ENCODE measurements at places on chromosomes 1 and 21.

DNA sequence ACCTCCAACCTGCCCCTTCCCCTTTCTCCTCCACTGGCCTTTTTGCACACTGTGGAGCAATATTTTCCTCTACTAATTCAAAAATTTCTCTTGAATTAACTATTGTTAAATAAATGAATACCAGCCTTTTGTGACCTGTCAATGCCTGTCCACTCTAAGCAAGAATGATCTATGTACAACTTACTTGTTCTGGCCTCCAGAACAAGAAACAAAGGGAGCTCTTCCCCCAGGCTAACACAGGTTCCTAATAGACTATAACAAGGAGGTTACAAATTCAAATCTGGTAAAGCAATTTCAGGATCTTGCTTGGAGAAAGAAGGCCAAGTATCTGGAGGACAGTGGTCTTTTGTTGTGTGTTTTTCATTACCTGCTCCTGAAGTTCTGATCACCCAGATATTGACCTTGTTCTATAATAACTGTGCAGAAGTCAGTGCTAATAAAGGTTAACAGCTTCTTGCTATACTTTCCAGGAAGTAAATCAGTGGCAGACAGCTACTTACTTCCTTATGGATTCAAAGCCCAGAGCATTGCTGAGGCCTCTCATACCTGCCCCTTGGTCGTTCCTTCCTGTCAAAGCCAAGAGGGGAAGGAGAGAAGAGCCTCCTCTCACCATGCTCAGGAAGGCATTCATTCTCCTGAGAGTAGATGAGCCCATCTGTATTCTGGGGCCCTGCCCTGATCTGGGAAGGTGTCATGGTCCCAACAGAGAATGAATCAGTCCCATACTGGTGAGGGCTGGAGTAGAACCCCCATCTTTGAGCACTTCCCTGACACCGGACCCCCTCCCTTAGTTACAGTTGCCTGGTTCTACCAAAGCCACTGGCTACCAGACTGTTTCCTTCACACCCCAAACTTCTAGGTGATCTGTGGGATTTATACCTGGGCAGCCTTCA lies 56.8 kb downstream of the DESI2 start:
- DNase-seq, result no peak

GRCh38 chr1:65495137-65495536 lies 74.7 kb downstream of the LEPR start:
- DNase-seq, result no peak

GRCh38 chr1:50027794-50028193 lies 4.0 kb upstream of the AGBL4 start:
- no peak for DNase-seq

- no peak for DNase-seq
These were observed 178.8 kb upstream of the ARHGEF16 start for GRCh38 chr1:3275471-3276340.

GRCh38 chr1:116853680-116854402 lies 55.9 kb upstream of the PTGFRN start:
- DNase-seq, result no peak

DNA sequence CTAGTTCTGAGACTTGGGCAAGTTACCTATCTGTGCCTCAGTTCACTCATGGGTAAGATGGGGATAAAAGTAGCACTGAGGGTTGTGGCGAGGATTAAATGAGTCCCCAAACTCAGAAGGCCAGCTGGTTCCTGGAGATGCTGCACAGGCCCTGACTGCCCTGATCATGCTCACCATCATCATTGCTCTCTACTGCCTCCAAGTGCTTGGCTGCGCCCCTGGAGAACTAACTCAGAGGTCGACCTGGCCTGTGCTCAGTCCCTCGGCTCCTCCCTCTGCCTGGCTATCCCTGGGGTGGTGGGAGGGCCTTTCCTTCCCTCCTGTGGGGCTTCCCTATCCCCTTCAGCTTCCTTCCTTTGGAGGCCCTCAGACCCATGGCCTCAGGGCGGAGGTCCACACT lies 5.6 kb downstream of the SLC5A9 start:
- no peak for DNase-seq

DNA sequence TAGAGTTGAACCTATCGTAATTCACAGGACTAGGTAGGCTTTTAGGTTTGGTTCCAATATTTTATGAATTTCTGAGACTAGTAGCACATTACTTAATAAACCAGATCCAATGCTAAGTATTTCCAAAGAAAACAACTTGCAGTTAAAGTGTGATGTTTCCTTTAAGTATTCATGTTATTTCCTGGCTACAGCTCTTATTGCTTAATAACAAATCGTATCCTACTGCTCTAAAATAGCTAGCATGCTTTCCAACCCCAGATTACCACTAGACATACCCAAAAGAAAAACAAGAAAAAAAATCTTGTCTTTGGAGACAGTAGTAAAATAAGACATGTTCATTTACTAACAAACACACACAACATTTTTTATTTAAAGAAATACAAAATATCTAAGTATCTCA lies 898 bp downstream of the KRTAP27-1 start:
- DNase-seq, result no peak

DNA sequence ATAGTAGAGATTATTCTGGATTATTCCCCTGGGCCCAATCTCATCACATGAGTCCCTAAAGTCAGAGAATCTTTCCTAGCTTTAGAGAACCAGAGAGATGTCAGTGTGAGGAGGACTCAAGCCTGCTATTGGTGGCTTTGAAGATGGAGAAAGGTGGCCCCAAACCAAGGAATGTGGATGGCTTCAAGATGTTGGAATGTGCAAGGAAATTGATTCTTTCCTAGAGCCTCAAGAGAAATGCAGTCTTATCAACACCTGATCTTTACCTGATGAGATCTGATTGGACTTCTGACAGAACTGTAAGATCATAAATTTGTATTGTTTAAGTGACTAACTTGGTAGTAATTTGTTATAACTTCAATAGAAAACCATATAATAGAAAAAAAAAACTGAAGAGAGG lies 51.0 kb downstream of the NME7 start:
- no peak for DNase-seq

GRCh38 chr1:41462680-41463004 lies 21.8 kb downstream of the EDN2 start:
- DNase-seq, result no peak

DNA sequence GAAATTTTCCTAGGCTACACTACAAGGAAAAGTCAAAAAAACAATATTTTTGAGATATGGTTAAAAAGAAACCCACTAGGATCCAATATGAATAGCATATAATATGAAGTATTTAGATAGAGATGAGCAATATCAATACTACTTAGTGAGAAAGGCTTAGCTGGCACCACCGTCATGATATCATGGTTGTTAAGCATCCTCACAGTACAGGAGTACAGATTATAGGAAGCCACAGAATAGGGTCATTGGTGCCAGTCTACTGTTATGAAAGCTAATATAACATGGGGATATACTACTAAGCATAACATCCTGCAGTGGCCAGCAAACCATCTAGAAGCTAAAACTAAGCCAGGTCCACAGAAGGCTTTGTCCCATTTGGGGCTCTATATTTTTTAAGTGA lies 28.4 kb upstream of the NRIP1 start:
- DNase-seq, result no peak

DNA sequence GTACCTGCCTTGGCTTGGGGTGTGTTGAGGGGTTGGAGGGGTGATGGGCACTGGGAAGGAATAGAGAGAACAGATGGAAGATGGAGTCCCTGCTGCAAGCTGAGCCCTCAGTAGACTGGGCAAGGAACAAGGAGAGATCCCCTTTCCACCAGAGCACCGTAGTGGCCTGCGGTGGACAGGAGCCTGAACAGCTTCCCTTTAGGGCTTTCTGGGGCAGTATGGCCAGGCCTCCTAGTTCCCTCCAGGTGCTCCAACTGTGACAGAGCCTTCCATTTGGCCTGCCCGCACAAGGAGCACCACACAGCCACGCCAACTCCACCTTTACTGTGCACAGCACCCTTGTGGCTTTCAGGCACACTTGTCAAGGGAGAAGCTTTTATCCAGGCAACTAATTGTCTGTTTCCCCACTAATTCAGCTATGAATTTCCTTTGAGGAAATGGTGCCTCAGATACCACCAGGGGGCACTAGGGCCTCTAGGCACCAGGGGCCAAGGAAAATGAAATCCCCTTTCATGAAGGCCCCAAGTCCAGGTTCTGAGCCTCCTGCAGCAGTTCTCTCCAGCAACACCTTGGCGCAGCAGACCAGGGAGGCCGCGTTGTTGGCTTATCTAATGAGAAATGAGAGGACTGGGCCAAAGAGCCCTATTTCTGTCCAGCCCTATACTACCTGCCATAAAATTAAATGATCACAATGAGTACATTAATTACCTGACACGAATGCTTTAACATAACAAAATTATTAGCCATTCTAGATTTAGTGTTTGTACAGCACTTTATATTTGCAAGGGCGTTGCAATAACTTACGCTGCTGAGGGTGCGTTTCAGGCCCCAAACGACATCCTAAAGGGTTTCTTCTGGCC lies 23.1 kb upstream of the ERI3 start:
- DNase-seq, result peak; percentile 15

DNA sequence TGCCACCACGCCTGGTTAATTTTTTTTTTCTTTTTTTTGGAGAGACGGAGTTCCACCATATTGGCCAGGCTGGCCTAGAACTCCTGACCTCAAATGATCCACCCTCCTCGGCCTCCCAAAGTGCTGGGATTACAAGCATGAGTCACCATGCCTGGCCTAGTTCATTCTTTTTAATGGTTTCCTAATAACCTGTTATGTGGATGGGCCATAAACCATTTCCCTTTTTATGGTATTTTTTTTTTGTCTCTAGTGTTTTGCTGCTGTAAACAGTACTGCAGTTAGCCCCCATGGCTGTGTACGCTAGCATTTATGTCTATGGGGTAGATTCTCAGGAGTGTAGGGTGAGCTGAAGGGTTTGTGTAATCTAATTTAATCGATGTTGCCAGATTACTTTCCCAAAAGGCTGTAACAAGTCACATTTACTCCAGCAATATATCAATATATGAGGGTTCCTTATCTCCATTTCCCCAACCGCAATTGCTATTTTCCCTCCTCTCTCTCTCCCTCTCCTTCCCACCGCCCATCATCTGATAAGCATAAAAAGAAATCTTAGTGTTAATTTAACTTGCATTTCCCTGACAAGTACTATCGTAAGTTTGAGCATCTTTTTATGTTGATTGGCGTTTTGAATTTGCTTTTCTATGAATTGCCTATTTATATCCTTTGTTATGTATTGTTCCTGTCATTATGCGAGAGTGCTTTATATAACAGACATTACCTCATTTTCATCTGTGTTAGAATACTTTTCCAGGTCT lies 28.7 kb downstream of the RCSD1 start:
- no peak for DNase-seq

DNA sequence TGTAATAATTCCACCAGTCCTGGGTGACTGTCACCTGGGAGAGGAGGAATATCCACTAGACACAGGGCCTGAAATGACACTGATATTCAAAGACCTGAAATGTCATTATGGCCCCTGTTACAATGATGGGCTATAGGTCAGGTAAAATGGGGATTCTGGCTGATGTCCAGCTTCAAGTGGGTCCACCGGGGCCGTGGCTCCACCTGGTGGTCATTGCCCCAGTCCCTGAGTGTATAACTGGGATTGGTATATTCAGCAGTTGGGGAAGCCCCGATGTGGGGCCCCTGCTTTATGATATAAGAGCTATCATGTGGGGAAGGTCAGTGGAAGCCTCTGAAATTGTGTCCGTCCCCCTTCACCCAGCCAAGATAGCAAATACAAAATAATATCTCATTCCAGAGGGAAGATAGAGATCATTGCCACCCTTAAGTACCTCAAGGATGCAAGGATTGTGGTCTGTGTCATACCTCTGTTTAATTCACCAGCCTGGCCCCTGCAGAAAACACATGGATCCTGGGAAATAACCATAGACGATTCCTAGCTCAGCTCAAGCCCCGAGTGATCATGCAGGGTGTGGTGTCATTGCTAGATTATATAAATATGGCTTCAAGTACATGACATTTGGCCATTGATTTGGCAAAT lies 19.4 kb downstream of the PLEKHO1 start:
- peak; percentile 33 for DNase-seq

- no peak for DNase-seq
These were observed 19.3 kb downstream of the TRMT13 start for GRCh38 chr1:100152271-100152670.

DNA sequence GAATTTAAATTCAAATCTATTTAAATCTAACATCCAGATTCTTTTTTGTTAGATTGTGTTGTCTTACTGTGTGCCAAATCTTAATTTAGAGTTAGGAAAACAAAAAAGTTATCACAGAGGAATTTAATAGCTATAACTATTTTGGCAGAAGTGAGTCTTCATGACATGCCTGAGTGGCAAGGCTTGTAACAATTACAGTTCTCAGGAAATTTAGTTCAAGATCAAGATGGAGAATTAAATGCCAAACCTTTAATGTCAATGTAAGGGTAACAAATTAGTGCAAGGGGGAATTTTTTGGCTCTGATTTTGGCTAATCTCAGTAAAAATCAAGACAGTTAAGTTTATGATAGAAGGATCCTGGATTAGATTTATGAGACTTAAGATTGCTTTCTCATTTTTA lies 58.4 kb downstream of the GDAP2 start:
- no peak for DNase-seq

- DNase-seq, result no peak
These were observed 136.4 kb upstream of the ADGRL2 start for GRCh38 chr1:81664341-81664740.

DNA sequence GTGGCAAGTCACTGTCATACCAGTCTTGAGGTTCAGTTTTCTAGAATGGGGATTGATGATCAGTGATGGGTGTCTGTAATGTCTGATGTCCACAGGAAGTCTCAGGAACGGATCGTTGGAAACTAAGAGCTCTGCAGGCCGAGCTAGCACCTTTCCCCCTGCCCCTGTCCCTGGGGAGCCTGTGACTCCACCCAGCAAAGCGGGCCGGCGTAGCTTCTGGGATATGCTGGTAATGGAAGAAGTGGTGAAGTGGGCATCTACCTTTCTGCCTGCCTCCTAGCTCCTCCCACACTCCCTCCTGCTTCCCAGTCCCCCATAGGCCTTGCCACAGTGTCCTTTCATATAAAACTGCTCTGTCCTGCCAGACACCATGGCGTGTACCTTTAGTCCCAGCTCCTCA lies 13.4 kb downstream of the HYI start:
- DNase-seq, result no peak

Data from stimulated activated CD8-positive, alpha-beta memory T cell treated with anti-CD3 and anti-CD28 coated beads, Interleukin-2, amount 100 ng/mL, for 1 hour (primary cell).